ENCODE measurements at places on chromosomes 4 and X.

- DNase-seq: no peak
These were observed 71.0 kb downstream of the UCHL1 start for GRCh38 chr4:41327770-41328169.

GRCh38 chrX:2504706-2505332, 4.0 kb upstream of the DHRSX start:
- DNase-seq: no peak

DNA sequence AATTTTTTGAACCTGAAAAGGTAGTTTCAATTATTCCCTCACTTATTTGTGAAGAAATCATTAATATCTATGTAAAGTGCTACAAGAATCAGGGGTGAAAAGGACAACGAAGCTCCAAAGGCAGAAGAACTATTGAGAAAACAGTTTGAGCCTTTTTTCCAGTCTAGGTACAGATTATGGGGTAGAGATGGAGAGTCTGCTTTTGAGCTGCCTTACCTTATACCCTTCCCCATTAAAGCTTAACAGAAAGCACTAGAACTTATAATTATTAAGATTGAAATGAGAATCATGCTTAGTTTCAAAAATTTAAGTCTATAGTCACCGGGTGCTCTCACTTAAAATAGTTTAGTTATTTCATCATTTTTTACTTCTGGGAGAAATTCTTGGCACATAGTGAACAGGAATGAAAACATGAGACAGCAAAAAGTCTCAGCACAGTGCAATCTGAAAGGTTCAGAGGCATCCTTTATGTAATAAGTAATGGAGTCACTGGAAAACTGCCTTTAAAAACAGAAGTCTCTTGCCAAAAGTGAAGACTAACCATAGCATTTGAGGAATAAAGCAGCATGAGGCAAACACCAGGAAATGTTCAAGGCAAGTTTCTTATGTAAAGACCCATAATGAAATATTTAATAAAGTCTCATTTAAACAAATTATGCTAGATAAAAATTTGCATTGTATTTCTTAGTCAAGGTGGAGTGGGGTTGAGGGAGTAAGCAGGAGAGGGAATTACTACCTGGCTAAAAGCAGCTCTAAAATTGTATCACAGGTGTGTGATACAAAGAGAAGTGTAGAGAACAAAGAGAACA, 5.1 kb upstream of the DCLK2 start:
- DNase-seq: no peak

GRCh38 chr4:26993967-26994366, 133.3 kb downstream of the STIM2 start:
- no peak for DNase-seq

DNA sequence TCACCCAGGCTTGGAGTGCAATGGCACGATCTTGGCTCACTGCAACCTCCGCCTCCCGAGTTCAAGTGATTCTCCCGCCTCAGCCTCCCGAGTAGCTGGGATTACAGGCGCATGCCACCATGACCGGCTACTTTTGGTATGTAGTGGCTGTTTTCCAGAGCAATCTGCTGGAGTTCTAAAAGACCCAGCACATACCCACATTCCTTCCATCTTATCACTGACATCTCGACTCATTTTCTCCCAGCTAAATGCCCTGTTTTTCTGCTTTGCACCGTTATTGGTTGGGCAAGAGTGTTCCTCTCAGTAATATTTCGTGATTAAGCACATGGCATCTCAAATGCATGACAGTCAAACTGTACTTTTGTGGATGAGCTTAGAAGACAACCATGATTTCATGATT, 53.7 kb downstream of the PRKX start:
- DNase-seq: no peak

- no peak for DNase-seq
These were observed 1023.8 kb downstream of the FAT4 start for GRCh38 chr4:126338548-126338947.

DNA sequence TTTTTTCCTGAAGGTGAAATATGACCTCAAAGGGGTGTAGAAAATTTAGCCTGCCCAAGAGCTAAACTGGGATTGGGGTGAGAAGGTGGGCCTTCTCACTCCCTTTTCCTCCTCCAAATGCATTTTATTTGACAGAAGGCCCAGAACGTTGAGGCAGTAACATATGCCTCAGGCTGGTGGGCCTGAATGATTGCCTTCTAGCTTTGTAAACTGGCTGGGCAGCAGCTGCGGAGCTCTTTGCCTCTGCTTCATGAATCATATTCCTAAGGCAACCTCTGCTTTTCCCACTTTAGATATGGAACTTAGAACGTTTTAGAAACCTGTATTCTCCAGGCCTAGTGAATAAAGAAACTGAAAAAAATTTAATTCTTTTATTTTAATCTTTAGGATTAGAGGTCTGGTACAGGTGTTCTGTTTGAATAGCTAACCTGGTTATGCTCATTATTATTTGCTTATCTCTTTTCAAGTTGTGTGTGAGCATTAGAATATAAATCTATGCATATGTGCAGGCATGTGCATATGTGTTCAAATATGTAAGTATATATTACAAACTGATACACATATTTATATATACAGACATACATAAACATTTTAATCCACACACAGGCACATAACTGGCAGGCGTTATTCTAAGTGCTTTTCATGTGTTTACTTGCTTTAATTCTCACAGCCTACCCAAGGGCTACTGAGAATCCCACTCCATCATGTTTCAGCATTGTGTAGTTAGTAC, 11.5 kb downstream of the PRDM8 start:
- no peak for DNase-seq

- no peak for DNase-seq
These were observed 10.1 kb downstream of the BRWD3 start for GRCh38 chrX:80799584-80799983.

DNA sequence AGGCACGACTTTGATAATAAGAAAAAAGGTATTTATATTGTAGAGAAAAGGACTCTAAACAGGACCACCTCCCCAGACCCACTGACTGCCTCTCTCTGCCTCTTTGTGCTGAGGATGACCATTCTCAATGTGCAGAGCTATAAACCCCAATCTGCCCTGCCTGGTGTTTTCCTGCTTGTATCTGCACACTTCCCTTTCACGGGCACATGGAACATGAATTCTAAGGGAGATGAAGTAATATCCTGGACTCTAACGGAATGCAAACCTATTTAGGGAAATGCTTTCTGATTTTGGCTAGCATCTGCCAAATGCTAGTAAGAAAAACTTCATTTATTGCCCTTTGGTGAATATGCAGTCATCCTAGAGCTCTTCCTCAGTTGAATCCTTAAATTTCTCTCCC, 2.4 kb downstream of the DIPK2B start:
- DNase-seq: no peak

DNA sequence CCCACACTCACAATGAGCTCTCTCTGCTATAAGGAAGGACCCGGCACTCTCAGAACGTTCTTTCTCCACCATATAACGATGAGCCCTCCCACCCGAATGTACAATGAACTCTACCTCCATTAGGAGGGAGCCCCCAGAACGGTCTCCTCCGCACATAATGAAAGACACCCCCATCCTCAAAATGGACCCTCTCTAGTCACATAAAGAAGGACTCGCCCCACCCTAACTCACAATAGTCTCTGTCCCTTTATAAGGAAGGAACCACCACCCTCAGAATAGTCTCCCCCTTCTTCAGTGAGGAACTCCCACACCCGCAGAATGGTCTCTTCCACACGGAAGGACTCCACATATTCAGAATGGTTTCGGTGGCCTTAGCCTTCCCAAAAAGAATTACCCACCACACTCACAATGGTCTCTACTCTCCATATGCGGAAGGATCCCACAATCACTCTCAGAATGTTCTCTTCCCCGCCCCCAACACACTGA, 477 bp downstream of the SLC35A2 start:
- no peak for DNase-seq

GRCh38 chr4:116015062-116015461, 901.6 kb upstream of the NDST4 start:
- no peak for DNase-seq
